ENCODE measurements at places on chromosomes 12 and 14.

GRCh38 chr12:64510667-64511066 lies 58.7 kb downstream of the TBK1 start:
- DNase-seq = no peak

DNA sequence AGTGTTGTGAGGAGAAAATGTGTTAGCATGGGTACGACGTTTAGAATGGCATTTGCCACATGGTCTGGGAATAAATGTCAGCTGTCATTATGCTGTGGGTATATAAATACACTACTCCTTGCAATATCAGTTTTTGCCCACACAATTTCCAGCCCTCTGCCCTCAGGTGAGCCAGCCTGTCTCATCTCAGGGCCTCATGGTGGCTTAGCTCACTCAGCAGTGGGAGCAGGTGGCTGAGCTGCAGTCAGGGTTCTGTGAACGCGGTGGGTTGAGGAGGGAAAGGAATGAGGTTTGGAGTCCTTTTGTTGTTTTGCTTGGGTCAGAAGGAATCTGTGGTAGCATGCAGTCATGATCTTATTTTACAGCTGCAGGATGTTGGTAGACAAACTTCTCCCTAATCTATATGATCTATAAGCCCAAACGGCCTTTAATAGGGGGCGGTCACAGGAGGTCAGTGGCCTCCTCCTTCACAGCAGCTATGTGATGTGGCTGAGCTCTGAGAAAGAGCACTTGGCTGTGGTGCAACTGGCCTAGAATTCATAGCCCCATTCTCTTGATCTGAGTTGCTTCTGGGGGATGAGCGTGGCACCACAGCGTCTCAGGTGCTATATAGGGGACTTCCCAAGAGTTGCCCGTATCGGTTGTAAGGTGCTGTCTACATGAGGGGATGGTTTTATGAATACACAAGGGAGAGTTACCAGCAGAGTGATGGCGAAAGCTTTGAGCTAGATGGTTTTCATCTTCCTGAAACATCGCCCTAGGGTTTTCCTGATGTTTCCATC lies 27.8 kb upstream of the KCNA5 start:
- DNase-seq = no peak

DNA sequence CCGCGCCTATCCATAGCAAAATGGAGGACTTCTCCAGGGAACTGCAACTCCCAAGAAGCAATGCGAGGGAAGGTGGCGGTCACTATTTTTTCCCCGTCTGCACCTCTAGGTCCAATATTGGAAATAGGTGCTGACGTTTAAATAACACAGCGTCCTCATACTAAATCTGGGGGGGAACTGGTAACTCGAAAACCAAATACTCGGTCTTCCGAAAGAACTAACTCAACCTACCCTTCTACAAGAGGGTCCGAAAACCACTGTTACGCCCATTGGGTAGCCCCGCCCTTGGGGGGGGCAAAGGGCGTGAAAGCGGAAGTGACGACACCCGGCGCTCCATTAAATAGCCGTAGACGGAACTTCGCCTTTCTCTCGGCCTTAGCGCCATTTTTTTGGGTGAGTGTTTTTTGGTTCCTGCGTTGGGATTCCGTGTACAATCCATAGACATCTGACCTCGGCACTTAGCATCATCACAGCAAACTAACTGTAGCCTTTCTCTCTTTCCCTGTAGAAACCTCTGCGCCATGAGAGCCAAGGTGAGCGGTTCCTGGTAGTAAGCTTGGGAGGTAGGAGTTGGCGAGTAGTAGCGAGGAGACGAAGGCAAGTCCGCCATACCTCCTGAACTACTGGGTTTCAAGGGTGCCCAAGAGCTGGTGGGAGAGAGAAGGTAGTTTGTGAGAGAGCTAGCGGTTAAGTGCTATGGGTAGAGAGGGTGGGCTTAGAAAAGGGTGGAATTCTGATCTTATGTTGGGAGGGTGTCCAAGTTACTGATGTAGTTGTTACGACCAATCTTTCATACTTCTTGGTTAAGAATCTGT lies at the start of gene RPL41:
Gene RPL41 (plus strand): TSS at position 367 of the 815 bp plus-strand sequence.
- peak; percentile 95 for DNase-seq

- DNase-seq = no peak
Observed at GRCh38 chr14:106120101-106120500, 593.7 kb downstream of the TMEM121 start.

- peak; percentile 16 for DNase-seq
Observed at GRCh38 chr12:47362126-47362705, 282.5 kb upstream of the AMIGO2 start.

- DNase-seq = no peak
Observed at GRCh38 chr14:24612196-24612595, 2.7 kb upstream of the GZMH start.

GRCh38 chr12:21472197-21472823 lies 29.1 kb downstream of the RECQL start:
- no peak for DNase-seq

- DNase-seq = no peak
Observed at GRCh38 chr14:79090641-79091180, 920.5 kb downstream of the NRXN3 start.

DNA sequence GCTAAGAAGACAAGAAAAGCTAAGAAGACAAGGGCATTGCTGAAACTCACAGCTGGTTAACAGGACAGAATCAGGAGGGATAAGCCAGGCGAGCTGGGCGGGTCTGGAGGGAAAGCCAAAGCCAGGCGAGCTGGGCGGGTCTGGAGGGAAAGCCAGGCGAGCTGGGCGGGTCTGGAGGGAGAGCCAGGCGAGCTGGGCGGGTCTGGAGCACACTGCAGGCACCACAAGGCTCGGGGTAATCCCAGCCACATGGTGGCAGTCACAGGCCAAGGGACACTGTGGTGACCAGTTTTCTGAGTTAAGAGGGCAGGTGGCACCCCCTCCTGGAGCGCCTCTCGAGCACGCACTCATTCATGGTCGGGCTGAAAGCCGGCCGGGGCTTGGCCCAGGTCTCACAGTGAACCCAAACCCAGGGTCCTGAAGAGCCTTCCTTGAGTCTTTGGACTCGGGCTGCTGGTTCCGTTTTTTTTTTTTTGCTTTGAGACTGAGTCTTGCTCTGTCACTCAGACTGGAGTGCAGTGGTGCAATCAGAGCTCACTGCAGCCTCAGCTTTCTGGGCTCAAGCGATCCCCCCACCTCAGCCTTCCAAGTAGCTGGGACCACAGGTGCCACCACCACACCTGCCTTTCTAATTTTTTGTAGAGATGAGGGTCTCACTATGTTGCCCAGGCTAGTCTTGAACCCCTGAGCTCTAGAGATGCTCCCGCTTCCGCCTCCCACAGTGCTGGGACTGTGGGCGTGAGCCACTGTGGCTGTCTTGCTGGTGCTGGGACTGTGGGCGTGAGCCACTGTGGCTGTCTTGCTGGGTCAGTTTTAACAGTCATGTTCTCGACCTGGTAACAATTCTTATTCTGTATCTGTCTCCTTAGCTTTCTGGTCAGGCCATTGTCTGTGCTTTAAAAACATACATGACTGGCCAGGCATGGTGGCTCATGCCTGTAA lies 40.2 kb downstream of the HSP90AA1 start:
- peak; percentile 60 for DNase-seq

- DNase-seq = no peak
Observed at GRCh38 chr12:52976574-52977071, 27.7 kb downstream of the KRT18 start.

- no peak for DNase-seq
Observed at GRCh38 chr12:121628037-121628436, 1.7 kb downstream of the ORAI1 start.

DNA sequence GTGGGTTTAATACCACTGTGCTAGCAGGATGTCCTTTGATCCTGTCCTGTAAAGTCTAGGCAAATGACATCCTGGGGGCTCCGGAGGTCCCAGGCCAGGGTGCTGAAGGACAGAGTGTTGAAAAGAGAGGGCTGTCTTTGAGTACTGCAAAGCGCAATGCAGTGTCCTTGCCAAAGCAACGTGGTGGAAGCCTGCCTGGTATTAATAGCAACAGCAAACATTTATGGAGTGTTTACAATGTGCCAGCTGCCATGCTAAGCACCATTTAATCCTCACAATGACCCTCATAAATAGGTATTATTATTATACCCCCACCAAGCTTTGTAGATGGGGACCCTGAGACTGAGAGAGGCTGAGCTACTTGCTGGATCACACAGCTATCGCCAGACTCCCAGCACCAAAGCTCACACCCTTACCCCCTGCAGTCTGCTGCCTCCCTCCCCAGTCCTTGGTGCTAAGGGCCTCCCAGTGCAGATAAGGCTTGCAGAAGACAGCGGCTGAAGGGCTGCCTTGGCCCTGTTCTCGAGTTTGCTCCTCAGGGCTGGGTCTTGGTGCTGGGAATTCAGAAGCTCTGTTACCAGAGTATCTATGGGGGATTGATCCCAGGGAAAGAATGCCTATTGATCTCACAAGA lies 427.7 kb downstream of the FUT8 start:
- no peak for DNase-seq

DNA sequence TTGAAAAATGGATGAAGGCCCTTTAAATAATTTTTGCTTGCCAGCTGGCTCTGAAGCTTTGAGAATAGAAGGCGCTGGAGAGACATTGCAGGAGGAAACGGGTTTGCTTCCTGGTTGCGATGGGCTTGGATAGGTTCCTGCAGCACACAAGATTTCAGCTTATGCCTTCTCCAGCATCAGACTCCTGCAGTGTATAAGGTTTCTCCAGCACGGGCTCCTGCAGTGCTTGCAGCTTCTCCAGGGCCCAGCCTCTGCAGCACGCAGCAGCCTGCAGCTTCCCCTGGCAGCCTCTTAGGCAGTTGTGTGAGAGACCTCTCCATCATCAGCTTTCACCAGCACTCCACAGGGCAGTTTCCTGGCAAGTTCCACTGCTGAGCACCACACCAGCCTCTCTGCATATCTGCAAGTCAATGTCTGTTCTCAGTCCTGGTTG lies 78.7 kb upstream of the ZDHHC17 start:
- no peak for DNase-seq

GRCh38 chr14:31968107-31968810 lies 108.8 kb upstream of the ARHGAP5 start:
- peak; percentile 82 for DNase-seq

DNA sequence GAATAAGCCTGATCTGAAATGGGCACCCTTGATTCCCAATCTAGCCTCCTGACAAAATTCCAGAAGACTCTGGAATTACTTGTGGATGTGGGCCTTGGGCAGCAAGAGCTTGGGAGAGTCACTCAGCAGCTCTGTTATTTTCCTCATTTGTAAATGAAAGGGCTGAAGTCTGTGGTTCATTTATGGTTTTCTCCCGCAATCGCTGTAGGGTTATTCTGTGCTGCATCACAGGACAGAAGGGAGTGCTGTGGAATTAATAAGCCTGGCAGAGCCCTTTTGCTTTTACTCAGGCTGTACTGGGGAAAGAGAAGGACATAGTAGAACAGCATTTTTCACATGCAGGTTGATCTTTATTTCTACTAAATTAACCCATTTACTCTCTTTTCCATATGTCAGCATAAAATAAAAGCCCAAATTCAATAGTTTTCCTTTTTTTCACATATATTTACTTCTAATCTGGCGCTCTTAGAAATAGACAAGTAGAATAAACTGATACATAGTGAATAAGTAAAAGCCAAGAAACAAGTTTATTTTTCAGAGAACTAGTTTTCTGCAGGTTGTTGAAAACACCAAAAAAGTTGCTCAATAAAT lies 49.2 kb downstream of the DUSP16 start:
- no peak for DNase-seq

GRCh38 chr12:28313631-28314030 lies 123.4 kb downstream of the CCDC91 start:
- peak; percentile 13 for DNase-seq

GRCh38 chr12:102347811-102348210 lies 132.6 kb downstream of the IGF1 start:
- DNase-seq = no peak

DNA sequence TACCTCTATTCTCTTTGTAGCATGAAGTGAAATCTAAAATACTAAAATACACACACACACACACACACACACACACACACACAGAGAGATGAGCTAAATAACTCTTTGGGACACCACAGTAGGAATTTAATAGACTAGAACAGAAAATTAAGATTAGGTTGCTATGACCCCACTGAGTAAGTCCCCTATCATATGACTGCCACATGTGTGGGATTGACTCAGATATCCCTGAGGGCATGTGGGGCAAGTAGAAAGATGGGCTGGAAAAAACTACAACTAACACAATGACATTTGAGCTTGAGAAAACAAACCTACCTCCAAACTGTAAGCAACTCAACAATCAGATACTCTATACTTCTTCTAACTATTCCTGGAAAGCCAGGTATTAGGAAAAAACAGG lies 27.0 kb downstream of the SLC25A21 start:
- DNase-seq = no peak

GRCh38 chr14:51609251-51609954 lies 42.3 kb upstream of the FRMD6 start:
- peak; percentile 31 for DNase-seq

- DNase-seq = no peak
Observed at GRCh38 chr12:132446633-132447326, 43.2 kb upstream of the FBRSL1 start.

DNA sequence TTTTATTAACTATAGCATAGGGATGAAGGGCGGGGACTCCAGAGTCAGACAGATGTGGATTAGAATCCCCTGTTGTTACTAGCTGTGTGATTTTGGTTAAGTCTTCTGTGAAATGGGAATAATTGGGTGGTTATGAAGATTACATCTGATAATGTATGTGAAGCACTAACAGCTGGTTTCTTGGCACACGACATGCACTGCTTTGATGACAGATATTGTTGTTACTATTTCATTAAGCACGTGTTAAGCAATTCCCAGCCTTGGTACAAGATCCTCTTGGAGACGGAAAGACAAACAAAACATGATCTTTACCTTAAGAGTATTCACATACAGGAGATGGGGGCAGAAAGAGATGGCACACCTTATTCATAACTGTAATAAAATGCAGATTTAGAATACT lies 7.9 kb downstream of the PPFIBP1 start:
- no peak for DNase-seq

- no peak for DNase-seq
Observed at GRCh38 chr12:89309815-89310214, 42.5 kb downstream of the DUSP6 start.

Measured in kidney tubule cell (primary cell).